ENCODE measurements at places on chromosomes 1 and 21. TPM values are rescaled to one million over a fixed set of nuclear protein-coding genes. Genes with fewer than 3 reads are reported as not detected.

GRCh38 chr1:48222501-48223242, at the start of gene SLC5A9:
Gene SLC5A9, plus strand, starts transcription at chr1:48222716. Its CDS starts 21 bp downstream, at chr1:48222737.
- H3K27ac ChIP-seq = no peak within 1 kb of the TSS
- H3K27me3 ChIP-seq = no peaks in the 10 kb centered on the region
- H3K36me3 ChIP-seq = no peaks in the 10 kb centered on the region
- no peak for DNase-seq
- H3K4me3 ChIP-seq = no peak within 1 kb of the TSS
- H3K4me1 ChIP-seq = peaks cover 11% of the 10 kb centered on the region

DNA sequence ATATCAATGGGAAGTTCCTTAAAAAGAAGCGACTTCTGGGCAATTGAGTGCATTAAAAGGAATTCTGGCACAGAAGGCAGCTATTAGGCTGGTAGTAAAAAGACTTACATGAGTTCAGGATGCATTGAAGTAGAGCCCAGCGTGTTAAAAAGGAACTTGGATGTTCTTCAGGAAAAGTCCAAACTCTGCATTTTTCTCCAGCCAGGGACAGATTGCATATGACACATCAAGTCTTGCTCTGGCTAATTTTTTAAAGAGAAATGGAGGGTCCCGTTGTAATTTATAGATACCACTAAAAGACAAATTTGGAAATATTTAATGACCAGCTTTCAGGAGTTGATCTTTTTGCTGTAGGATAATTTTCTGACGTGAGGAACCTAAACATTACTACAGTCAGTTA, 1.2 kb downstream of the TPRG1L start:
- no peak overlapping the region for H3K27ac ChIP-seq
- peaks cover 27% of the 10 kb centered on the region for H3K4me1 ChIP-seq
- H3K27me3 ChIP-seq = no peaks in the 10 kb centered on the region
- H3K36me3 ChIP-seq = no peaks in the 10 kb centered on the region
- no peak for DNase-seq

DNA sequence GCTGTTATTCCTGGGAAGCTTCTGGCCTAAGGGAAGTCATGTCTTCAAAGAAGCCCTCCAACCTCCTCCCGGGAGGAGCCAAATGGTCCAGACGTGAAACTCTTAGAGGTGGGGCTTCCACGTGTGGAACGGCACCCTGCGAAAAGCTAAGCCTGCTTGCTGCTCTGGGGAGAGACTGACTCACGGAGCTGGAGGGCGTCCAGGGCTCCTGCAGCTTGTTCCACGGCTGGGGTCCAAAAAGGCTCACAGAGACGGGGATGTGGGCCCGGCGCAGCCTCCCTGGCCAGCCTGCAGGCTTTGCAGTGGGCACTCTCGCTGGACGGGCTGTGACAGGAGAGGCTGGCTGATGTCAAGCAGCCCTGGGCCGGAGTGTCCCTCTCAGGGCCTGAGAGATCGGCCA, 105.1 kb downstream of the COLGALT2 start:
- H3K27ac ChIP-seq = no peak overlapping the region
- H3K27me3 ChIP-seq = no peaks in the 10 kb centered on the region
- DNase-seq = no peak
- H3K4me1 ChIP-seq = no peaks in the 10 kb centered on the region

DNA sequence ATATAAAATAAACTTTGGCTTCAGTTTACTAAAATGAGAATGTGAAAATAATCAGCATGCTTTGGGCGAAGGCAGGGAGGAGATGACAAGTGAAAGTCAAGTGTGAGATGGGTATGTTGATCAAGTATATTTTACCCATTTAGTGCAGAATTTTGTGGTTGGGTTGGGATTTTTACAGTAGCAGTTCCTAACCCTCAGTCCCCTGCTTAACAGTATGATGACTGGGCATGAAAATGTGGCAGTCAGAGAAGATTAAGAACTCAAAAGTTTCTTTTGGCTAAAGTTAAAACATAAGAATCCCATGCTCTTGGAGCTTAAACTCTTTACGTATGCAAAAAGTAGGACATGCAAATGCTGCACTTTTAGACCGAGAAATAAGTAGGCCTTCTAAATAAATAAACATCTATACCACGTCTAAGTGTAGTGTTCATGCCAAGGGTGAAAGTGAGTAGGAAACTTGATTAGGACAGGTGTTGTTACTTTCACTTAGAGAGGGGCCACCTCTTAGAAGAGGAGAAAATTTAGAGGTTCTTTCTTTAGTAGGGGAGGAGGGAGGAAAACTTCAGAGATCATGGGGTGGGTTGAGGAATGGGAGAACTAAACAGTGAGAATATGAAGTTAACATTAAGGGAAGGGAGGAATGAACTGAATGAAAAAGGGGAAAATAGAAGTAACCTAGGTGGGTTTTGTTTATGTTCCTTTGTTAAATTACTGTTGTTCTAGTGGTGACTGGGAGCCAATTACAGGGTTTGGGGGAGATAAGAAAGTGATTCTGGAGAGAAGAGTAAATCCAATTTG, 127.8 kb downstream of the OSBPL9 start:
- H3K36me3 ChIP-seq = peaks cover 15% of the 10 kb centered on the region
- no peak overlapping the region for H3K27ac ChIP-seq
- DNase-seq = no peak
- H3K27me3 ChIP-seq = no peaks in the 10 kb centered on the region

GRCh38 chr1:226719596-226720387, 19.3 kb downstream of the ITPKB start:
- no peak for DNase-seq
- no peak overlapping the region for H3K4me3 ChIP-seq
- H3K4me1 ChIP-seq = peaks cover 38% of the 10 kb centered on the region
- no peaks in the 10 kb centered on the region for H3K36me3 ChIP-seq
- H3K27ac ChIP-seq = peak overlapping the region; percentile 52

Gene KCNJ9
- total RNA-seq = not detected

GRCh38 chr1:26692793-26693490, 2.9 kb upstream of the ARID1A start:
- peak; percentile 93 for DNase-seq
- H3K4me3 ChIP-seq = peak overlapping the region; percentile 67
- no peaks in the 10 kb centered on the region for H3K36me3 ChIP-seq
- peaks cover 27% of the 10 kb centered on the region for H3K4me1 ChIP-seq
- no peaks in the 10 kb centered on the region for H3K27me3 ChIP-seq

GRCh38 chr21:46061950-46062349, 36.0 kb upstream of the COL6A2 start:
- DNase-seq = no peak
- no peak overlapping the region for H3K27ac ChIP-seq
- peaks cover 6% of the 10 kb centered on the region for H3K4me1 ChIP-seq
- H3K27me3 ChIP-seq = peaks cover 45% of the 10 kb centered on the region

GRCh38 chr1:238061967-238062613, 171.4 kb upstream of the ZP4 start:
- no peaks in the 10 kb centered on the region for H3K4me1 ChIP-seq
- no peak overlapping the region for H3K4me3 ChIP-seq
- H3K27me3 ChIP-seq = no peaks in the 10 kb centered on the region
- H3K36me3 ChIP-seq = no peaks in the 10 kb centered on the region
- DNase-seq = no peak

DNA sequence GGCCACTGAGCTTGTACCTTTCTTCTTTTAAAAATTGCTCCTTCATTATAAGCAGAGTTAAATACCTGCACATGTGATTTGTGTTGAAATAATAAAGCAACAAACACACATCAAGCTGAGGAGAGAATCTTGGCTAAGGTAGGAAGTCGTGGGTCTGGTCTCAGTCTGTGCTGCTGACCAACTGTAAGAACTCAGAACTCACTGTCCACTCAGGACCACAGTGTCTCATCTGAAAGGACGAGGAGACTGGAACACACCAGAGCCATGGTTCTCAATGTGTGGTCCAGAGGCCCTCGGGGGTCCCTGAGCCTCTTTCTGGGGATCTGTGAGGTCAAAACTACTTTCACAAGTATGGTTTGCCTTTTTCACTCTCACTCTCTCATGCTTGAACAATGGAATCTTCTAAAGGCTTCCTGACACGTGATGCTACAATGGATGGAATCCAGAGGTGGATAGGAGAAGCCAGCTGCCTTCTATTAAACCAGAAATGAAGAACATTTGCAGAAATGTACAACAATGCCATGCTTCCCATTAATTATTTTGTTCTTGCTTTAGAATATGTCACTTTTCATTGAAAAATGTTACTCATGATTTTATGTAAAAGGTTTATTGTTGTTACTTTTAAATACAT, 17.3 kb upstream of the ETS2 start:
- H3K4me1 ChIP-seq = no peaks in the 10 kb centered on the region
- H3K27ac ChIP-seq = no peak overlapping the region
- no peak overlapping the region for H3K4me3 ChIP-seq
- peaks cover 16% of the 10 kb centered on the region for H3K27me3 ChIP-seq
- no peak for DNase-seq

Measured in B cell (primary cell).